NCI-H1930 (cell line): ENCODE measurements at places on chromosomes 2 and 18.

GRCh38 chr2:191650896-191651773, 26.8 kb upstream of the NABP1 start:
- DNase-seq = no peak

DNA sequence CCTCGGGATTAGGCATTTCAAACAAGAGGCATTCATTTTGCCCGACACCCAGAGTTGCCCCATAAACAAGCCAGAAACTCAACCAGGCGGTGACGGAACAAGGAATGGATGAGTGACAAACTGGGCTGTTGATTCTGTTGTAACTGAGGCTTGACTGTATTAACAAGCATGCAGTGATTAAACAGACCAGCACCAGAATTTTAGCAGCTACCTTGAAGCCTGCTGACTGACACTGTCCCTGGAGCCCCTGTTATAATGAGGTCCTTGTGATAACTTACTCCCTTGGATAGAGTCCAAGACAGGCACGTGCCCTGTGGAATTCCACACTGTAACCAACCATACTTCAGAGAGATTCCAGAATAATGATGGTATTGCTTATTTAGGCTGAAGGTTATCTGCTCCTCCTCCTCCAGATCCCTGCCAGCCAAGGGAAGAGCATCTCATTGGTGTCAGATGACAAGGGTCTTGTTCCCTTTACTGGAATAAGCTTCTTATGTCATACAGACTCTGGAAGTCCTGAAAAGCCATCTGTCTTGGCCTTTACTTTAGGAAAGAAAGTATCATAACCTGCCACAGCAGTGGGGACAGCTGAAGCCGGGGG, 97.1 kb upstream of the RMDN2 start:
- DNase-seq = no peak

DNA sequence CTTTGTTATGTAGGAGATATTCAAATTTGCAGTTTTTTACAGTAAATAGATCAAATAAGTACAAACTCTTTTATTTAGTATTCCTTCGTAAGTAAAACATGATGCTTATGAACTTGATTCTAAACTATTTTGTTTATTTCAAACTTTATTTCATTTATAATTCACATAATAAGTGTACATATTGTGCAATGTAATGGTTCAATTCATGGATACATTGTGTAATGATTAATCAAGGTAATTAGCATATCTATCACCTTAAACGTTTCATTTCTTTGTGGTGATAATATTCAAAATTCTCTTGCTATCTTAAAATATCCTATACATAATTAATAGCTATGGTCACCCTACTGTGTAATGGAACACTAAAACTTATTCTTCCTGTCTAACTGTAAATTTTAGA, 525.9 kb upstream of the ZNF804A start:
- DNase-seq = no peak

- DNase-seq = no peak
These were observed 99.1 kb upstream of the PELI1 start for GRCh38 chr2:64243081-64244036.

GRCh38 chr2:60413814-60414168, 139.7 kb downstream of the BCL11A start:
- DNase-seq = no peak

- no peak for DNase-seq
These were observed 1711.4 kb upstream of the PIK3C3 start for GRCh38 chr18:40243607-40244006.

GRCh38 chr2:9842487-9843228, 616 bp upstream of the TAF1B start:
- no peak for DNase-seq

GRCh38 chr2:26687328-26687727, 5.2 kb upstream of the KCNK3 start:
- DNase-seq = no peak

DNA sequence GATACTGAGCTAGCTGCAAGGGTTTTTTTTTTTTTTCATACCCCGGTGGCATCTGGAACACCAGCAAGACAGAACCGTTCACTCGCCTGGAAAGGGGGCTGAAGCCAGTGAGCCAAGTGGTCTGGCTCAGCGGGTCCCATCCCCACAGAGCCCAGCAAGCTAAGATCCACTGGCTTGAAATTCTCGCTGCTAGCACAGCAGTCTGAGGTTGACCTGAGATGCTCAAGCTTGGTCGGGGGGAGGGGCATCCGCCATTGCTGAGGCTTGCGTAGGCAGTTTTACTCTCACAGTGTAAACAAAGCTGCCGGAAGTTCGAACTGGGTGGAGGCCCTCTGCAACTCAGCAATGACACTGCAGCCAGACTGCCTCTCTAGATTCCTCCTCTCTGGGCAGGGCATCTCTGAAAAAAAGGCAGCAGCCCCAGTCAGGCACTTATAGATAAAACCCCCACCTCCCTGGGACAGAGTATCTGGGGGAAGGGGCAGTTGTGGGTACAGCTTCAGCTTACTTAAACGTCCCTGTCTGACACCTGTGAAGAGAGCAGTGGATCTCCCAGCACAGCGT, 5.1 kb upstream of the MIB1 start:
- DNase-seq = no peak
